ENCODE measurements at places on chromosomes 6 and 20.

DNA sequence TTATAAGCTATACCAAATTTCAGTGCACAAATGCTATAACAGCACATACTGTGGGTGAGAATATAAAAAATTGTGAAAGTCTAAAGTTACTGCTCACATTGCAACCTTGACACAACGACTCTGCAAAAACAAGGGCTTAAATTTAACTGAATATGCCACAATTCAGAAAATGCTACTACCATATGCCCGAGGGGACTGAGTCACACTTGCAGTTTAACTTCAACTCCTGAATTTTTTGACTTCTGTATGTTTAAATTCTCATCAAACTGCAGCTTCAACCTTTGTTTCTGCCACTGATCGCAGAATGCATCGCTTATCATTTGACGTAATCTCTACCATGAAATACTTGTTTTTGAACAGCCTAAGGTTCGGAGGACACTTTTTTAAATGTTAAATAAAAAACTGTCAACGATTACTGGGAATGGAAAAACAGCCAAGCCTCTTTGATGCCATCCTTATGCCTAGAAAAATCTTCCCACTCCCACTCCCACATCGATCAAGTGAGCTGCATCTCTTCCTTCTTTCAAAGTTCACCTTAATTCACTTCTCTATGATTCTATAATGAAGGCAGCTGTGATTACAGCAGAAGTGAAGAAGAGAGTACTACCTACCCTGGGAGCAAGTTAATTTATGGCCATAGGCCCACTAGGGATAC, 136.5 kb downstream of the ATXN1 start:
- no peak overlapping the region for H3K4me3 ChIP-seq
- no peaks in the 10 kb centered on the region for H3K36me3 ChIP-seq
- H3K27ac ChIP-seq = no peak overlapping the region

GRCh38 chr20:25049261-25050060, 8.5 kb downstream of the ACSS1 start:
- H3K4me3 ChIP-seq = no peak overlapping the region
- DNase-seq = no peak
- no peaks in the 10 kb centered on the region for H3K36me3 ChIP-seq
- H3K27me3 ChIP-seq = peaks cover 2% of the 10 kb centered on the region
- no peak overlapping the region for H3K27ac ChIP-seq
- no peaks in the 10 kb centered on the region for H3K4me1 ChIP-seq

DNA sequence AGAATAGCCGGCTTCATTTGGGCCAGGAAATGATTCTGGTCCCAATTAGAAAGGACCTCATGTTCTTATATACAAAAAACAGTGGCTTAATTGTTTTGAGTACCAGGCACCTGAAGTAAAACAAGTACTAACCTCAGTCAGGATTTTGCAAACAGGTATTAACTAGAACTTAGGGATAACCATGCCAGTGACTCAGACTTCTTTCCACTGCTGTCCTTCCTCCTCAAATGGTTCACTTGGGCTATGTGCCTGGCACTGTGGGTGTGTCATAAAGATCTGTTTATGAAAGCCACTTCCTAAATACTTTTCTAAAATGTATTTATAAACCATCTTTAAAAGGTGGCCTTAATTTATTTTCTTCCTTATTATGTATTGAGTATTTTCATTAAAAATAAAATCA, 10.7 kb downstream of the CLDN20 start:
- no peaks in the 10 kb centered on the region for H3K27me3 ChIP-seq
- no peaks in the 10 kb centered on the region for H3K36me3 ChIP-seq
- peak overlapping the region; percentile 97 for H3K27ac ChIP-seq
- H3K4me1 ChIP-seq = peaks cover 41% of the 10 kb centered on the region
- peak; percentile 24 for DNase-seq

DNA sequence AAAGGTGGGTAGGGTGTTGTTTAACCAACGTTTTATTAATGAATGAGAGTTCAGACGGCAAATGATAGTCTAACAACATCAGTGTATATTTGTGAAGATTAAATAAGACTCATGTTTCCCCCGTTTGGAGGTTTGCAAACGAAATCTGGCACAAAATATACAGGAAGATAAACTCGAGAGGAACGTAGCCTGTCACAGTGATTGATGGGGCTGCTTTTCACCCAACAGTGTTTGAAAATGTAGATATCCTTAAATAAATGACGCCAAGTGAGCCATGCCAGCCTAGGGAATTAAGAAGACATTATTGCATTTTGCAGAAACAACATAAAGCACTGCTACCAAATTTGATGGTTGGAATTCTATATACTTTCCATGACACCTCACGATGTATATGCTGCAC, 696.5 kb upstream of the FLRT3 start:
- no peak overlapping the region for H3K4me3 ChIP-seq
- no peaks in the 10 kb centered on the region for H3K36me3 ChIP-seq
- H3K27ac ChIP-seq = no peak overlapping the region
- H3K27me3 ChIP-seq = no peaks in the 10 kb centered on the region
- no peaks in the 10 kb centered on the region for H3K4me1 ChIP-seq
- DNase-seq = no peak

GRCh38 chr6:66930559-66931290, 1223.7 kb upstream of the EYS start:
- H3K4me3 ChIP-seq = no peak overlapping the region
- no peaks in the 10 kb centered on the region for H3K27me3 ChIP-seq
- H3K4me1 ChIP-seq = no peaks in the 10 kb centered on the region
- no peak overlapping the region for H3K27ac ChIP-seq
- no peaks in the 10 kb centered on the region for H3K36me3 ChIP-seq

- H3K36me3 ChIP-seq = no peaks in the 10 kb centered on the region
- H3K4me3 ChIP-seq = no peak overlapping the region
- no peak for DNase-seq
- H3K4me1 ChIP-seq = no peaks in the 10 kb centered on the region
These were observed 14.9 kb upstream of the CBFA2T2 start for GRCh38 chr20:33474963-33475362.

DNA sequence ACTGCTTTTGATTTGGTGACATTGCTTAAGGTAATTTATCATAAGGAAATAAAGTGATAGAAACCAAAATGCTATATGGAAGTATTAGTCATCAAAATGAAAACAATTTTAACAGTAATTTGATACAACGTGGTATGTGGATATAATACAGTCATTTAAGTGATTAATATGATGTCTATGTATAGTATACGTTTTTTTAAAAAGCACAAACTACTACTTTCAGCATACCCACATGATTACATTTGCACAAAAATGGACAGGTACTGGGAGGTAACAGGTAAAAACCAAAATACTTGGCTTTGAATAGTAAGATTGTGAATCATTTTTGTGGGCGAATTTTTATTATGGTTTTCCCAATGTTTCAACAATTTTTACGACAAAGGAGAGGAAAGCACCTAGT, 97.6 kb downstream of the OGFRL1 start:
- peak overlapping the region; percentile 22 for H3K27ac ChIP-seq
- no peaks in the 10 kb centered on the region for H3K27me3 ChIP-seq
- H3K36me3 ChIP-seq = no peaks in the 10 kb centered on the region
- DNase-seq = peak; percentile 59
- H3K4me1 ChIP-seq = peaks cover 53% of the 10 kb centered on the region

- peaks cover 6% of the 10 kb centered on the region for H3K27me3 ChIP-seq
- no peaks in the 10 kb centered on the region for H3K36me3 ChIP-seq
- H3K27ac ChIP-seq = no peak overlapping the region
- H3K4me1 ChIP-seq = peaks cover 9% of the 10 kb centered on the region
These were observed 53.6 kb downstream of the MDGA1 start for GRCh38 chr6:37643851-37644672.

GRCh38 chr6:20117474-20117873, 94.8 kb downstream of the MBOAT1 start:
- no peaks in the 10 kb centered on the region for H3K27me3 ChIP-seq
- H3K27ac ChIP-seq = no peak overlapping the region
- H3K36me3 ChIP-seq = no peaks in the 10 kb centered on the region
- H3K4me1 ChIP-seq = no peaks in the 10 kb centered on the region

DNA sequence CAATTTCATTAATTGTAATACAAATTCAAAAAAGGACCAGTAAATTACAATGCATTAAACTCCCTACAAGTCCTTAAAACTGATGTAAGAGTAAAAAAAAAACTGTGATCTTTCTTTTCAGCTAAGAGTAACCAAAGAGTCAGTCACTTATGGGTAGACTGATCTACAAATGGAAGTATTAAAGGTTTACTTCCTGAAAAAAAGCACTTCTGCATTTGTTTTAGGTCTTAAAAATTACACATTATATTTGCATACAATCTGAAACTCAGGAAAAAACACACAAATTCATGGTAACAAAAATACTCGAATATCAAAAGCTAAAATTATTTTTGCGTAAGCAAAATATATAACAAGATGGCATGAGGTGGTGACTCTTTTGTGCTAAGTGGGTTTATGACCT, 23.5 kb downstream of the USP49 start:
- no peaks in the 10 kb centered on the region for H3K4me1 ChIP-seq
- no peak overlapping the region for H3K4me3 ChIP-seq
- no peak overlapping the region for H3K27ac ChIP-seq
- no peak for DNase-seq

GRCh38 chr6:126807876-126808275, 310.6 kb upstream of the RSPO3 start:
- H3K36me3 ChIP-seq = no peaks in the 10 kb centered on the region
- no peak overlapping the region for H3K27ac ChIP-seq
- H3K27me3 ChIP-seq = no peaks in the 10 kb centered on the region
- no peak overlapping the region for H3K4me3 ChIP-seq
- H3K4me1 ChIP-seq = peaks cover 31% of the 10 kb centered on the region

- H3K4me1 ChIP-seq = peaks cover 12% of the 10 kb centered on the region
- H3K36me3 ChIP-seq = no peaks in the 10 kb centered on the region
- H3K4me3 ChIP-seq = no peak overlapping the region
- H3K27me3 ChIP-seq = no peaks in the 10 kb centered on the region
- H3K27ac ChIP-seq = no peak overlapping the region
These were observed 111.4 kb upstream of the EMILIN3 start for GRCh38 chr20:41478026-41478425.

- no peak for DNase-seq
- H3K4me1 ChIP-seq = peaks cover 7% of the 10 kb centered on the region
- H3K27me3 ChIP-seq = no peaks in the 10 kb centered on the region
- H3K4me3 ChIP-seq = no peak overlapping the region
These were observed 17.6 kb downstream of the ARID1B start for GRCh38 chr6:156794546-156795354.

Data from endothelial cell of umbilical vein (primary cell).